IMR-90 (cell line): ENCODE measurements at places on chromosomes 6 and 20. TPM values are rescaled to one million over a fixed set of nuclear protein-coding genes. Genes with fewer than 3 reads are reported as not detected.
A peak's percentile ranks its signal among the peaks of the same experiment; 100 is the strongest.

ARHGAP40 gene
- not detected in 2 replicates for polyA plus RNA-seq

PERP gene
- 21.2 and 21.4 TPM in 2 replicates for polyA plus RNA-seq

DNA sequence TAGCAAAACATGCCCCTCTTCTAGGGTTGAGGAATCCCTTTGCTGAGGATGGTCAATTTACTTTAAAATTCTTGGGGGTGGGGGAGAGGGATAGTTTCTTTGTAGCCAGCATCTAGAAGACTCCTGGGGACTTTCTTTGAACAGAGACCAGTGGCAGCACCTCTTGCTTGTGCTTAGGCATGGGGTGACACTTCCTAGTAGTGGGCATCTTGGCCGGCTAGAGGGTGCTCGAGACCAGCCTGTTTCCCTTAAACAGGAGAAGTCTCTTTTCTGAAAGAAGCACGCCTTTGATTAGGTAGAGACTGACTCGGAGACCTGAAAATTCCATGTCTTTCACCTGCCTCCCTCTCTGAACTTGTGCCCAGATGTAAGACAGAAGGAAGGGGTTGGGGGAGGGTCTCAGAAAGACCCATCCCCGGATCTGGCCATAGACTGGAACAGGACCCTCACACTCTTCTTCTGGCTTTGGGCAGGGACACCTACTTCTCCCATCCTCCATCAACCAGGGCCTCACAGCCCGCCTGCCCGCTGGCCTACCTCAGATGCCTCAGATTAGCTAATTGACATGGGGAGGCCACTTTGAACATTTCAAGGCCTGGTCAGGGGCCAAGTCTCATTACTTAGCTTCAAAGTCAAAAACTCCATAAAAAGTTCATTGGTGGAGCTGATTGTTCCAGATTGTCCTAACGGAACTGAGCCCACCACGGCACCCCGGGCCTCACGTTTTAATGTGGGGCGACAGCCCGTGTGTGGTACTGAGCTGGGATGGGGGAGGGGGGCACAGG is 172.2 kb downstream of the CDC5L start:
- no peak for DNase-seq

DNA sequence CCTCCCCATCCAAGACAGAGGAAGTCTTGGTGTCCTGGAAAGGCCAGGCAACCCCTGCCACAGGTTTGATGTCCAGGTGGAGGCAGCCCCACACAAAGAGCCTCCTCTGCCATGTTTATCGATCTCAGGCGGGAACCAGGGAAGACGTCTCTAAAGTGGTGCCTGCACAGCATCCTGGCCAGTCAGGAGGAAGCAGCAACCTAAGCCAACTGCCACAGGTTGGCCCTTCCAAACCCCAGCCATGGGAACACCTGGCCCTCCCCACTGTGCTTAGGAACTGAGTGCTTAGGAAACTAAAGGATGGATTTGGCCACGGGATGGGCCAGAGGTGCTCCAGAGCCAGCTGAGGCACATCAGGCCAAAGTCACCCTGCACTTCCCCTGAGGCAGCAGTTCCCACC is 56.9 kb downstream of the CSE1L start:
- DNase-seq, result no peak

DNA sequence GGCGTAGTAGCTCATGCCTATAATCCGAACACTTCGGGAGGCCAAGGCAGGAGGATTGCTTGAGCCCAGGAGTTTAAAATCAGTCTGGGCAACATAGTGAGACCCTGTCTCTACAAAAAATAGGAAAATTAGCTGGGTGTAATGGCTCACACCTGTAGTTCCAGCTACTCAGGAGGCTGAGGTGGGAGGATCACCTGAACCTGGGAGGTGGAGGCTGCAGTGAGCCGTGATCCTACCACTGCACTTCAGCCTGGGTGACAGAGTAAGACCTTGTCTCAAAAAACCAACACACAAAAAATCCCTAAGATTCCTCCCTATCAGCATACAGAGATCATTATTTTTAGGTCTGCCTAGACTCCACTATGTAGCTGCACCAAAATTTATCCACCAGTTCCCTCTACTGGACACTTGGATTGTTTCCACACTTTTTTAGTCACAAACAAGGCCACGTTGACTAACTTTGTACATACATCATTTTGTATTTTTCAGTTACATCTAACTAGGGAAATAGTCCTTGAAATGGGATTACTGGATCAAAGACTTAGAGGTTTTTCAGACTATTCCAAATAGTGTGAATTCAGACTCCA is 3.6 kb upstream of the PHF1 start:
- peak; percentile 69 for DNase-seq
